ENCODE measurements at places on chromosomes 6 and 20.
A peak's percentile ranks its signal among the peaks of the same experiment; 100 is the strongest.

GRCh38 chr6:130453230-130453629, 87.4 kb downstream of the TMEM200A start:
- no peak for DNase-seq

GRCh38 chr20:14288341-14289330, 48.8 kb downstream of the FLRT3 start:
- no peak for DNase-seq

- DNase-seq, result no peak
Observed at GRCh38 chr6:169555971-169556617, 145.7 kb downstream of the WDR27 start.

- no peak for DNase-seq
Observed at GRCh38 chr6:5634525-5634924, 372.2 kb downstream of the NRN1 start.

DNA sequence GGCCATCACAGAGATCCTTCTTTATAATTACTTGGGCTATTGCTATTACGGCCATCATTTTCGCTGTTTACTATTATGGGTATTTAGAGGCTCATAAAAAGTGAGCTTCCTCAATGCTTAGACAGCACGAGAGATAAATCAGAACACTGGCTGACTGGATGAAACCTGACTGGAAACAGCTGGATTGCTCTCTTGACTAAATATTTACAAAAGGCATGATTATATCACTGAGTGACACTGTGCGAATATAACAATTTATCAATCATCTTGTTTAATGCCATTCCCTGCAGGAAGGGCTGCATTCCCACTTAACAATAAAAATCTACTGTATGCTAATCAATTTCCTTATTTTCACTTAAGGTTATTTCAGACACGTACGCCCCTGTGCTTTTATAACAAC, 260.1 kb upstream of the ARID1B start:
- no peak for DNase-seq

DNA sequence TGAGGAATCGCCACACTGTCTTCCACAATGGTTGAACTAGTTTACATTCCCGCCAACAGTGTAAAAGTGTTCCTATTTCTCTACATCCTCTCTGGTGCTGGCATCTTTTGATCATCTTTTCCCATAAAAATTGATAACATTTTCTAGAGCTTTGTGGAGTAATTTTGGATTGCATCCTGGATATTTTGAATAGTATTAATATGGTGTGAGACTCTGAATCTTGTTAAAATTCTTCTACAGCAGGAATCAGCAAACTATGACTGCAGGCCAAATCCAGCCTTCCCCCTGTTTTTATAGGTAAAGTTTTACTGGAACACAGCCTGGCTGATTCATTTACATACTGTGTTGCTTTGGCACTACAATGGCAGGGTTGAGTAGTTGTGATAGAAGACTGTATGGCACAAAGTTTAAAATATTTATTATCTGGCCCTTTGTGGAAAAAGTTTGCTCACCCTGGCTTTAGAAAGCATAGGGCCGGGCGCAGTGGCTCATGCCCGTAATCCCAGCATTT, 15.0 kb upstream of the RNF8 start:
- no peak for DNase-seq

- DNase-seq, result no peak
Observed at GRCh38 chr6:156058356-156058755, 602.7 kb upstream of the NOX3 start.

DNA sequence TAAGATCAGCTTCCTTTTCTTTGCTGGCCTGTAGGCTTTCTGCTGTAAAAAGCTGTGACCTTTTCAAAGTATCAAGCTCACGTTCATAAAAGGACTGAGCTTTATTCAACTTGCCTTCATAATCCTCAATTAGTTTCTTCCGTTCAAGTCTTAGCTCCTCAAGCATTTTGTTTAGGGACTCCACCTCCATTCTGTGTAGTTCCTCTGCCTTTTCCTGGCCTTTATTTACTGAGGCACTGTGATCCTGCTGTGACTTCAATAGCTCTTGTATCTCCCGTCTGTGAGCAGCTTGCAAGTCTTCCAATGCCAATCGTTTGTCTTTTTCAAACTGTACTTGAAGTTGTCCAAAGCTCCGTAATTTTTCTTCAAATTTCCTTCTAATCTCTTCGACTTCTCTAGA, 54.4 kb downstream of the FAM184A start:
- no peak for DNase-seq

- no peak for DNase-seq
Observed at GRCh38 chr6:169986848-169987498, 235.6 kb downstream of the ERMARD start.

- DNase-seq, result no peak
Observed at GRCh38 chr6:141199074-141199473, 933.7 kb upstream of the GJE1 start.

- no peak for DNase-seq
Observed at GRCh38 chr6:142925575-142926110, 19.3 kb downstream of the HIVEP2 start.

- no peak for DNase-seq
Observed at GRCh38 chr6:133428295-133428694, 187.1 kb downstream of the EYA4 start.

- no peak for DNase-seq
Observed at GRCh38 chr6:159760602-159761057, 1.2 kb upstream of the ACAT2 start.

DNA sequence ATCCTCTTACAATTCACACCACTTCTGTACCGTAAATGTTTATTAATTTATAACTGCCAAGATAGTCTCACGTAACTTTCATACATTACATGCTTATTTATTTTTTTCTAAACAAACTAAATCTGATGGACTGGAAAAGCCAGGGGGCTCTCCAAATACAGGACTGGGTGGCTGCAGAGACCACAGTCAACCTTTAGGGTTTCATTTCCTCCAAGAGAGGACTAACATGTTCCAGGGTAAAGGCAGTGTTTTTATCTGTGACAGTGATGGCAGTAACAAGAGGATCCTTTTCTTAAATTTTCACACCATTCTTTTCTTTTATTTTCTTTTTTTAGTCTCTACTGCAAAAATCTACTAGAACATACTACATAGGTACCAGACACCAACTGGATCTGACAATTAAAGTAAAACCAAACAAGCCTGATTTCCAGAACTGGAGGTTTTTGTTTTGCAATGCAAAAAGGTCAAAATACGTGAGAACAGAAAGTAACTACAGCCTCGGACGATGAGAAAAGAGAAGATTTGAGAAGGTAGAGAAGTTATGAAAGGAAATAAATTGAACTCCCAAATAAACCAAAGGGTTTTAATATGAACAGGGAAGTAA, 1.2 kb downstream of the LMBRD1 start:
- no peak for DNase-seq

- DNase-seq, result no peak
Observed at GRCh38 chr6:156169371-156169770, 607.8 kb upstream of the ARID1B start.

DNA sequence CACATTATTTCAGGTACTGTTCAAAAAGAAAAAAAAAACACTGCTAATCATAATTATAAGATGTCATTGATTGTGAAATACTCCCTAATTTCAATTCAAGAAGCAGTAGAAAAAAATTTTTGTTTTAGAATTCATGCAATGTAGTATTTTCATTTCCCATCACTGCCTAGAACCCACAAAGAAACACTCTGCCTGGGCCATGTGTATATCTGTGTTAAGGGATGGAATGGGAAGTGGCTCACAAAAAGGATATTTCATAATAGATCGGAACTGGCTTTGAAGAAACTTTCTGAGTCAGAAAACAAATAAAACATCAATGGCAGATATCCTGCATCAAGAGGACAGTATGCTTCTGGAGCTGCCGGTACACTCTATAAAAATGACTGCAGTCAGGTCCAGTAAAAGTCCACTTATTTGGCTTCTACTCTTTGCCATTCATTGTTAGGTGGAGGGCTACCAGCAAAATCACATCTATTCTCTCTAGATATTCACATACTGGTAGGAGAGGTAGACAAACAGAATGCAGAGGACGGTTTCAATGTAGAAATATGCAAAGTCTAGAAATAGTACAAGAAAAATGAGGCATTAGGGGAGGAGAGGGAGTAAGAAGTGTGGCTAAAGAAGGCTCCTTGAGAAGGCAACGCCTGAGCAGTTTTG, 135.0 kb upstream of the TNFAIP3 start:
- no peak for DNase-seq

GRCh38 chr6:151254451-151255081, 14.8 kb downstream of the AKAP12 start:
- DNase-seq, result no peak

GRCh38 chr6:44166591-44167184, 8.1 kb downstream of the CAPN11 start:
- no peak for DNase-seq

GRCh38 chr6:9628819-9629218, 786.1 kb downstream of the TFAP2A start:
- no peak for DNase-seq

- DNase-seq, result no peak
Observed at GRCh38 chr20:35063168-35063567, 29.4 kb downstream of the TRPC4AP start.

- no peak for DNase-seq
Observed at GRCh38 chr6:17902974-17903373, 84.5 kb downstream of the KIF13A start.

GRCh38 chr6:106334646-106335448, 9.3 kb upstream of the ATG5 start:
- DNase-seq, result peak; percentile 39

- no peak for DNase-seq
Observed at GRCh38 chr6:142376800-142377496, 75.1 kb downstream of the ADGRG6 start.

- no peak for DNase-seq
Observed at GRCh38 chr20:6060213-6060612, 6.4 kb upstream of the LRRN4 start.

DNA sequence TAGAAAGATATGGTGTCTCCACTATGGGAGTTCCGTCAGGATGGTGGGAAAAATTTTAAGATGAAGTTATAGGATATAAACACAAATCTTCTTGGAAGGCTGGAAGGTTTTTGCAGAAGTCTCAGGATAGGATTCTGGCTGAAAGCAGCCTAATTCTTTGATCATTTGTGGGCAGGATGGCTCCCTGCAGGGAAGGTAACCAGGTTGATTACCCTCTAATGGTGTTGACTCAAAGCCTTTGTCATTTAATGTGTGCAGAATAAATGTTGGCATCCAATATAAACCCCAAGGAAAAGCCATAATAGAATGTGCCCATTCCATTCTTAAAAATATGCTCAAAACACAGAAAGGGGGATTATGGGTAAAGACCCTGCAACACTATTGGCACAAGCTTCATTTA, 204.3 kb downstream of the EPM2A start:
- DNase-seq, result no peak

DNA sequence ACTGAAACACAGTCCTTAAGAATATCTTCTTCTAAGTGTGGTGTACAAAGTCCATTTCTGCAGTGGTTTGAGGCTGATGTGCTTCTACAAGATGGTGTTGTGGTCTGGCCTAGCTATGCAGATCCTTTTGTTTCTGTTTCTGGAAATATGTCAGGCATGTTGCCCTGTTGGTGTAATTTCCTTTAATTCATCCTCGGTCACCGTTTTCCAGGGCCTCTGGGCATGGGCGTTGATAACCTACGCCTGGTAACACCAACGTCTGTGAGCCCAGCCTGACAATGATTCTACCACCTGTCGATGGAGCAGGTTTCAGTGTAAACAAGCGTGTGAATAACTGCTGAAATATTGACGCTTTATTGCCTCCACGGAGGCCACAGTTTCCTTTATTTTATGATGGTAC, 33.3 kb upstream of the AFDN start:
- no peak for DNase-seq

DNA sequence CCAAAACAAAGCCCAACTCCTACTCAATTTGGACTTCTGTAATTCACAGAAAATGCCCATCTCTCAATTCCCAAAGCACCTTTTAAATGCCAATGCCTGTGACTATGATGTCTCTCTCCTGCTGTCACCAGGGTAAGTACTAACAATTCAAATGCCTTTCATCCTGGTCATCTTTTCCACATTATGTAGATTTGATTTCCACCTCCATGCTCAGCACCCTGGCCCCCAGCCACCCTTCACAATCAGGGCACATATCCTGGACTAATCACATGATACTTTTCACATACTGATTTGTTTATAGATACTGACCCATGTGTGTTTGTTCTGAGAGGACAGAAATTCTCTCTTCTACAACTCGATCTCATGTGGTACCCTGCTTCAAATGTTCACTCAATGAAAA, 236.3 kb downstream of the PTPRK start:
- no peak for DNase-seq

- DNase-seq, result no peak
Observed at GRCh38 chr20:11045412-11046175, 371.8 kb upstream of the JAG1 start.

DNA sequence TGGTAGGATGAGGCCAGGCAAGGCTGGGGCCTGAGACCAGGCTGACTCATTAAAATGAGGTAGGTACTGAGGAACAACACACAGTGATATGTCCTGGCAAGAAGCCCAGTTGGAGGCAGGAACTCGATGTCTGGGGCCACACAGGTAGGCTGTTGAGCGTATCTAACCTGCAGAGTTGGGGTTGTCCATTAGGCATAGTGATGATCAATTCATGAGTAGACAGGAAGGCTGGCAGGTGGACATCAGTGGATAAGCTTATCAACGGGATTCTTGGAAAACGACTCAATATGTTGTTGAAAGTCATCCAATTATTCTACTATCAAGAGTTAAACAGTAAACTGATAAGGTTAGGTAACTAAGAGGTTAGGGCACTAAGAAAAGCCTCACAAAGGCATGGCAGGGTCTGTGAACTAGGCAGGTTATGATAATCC, 193.2 kb upstream of the COL21A1 start:
- no peak for DNase-seq

GRCh38 chr6:44234101-44235025, 11.0 kb downstream of the SLC29A1 start:
- no peak for DNase-seq

GRCh38 chr6:137241481-137242038, 22.4 kb upstream of the IFNGR1 start:
- DNase-seq, result no peak

- DNase-seq, result no peak
Observed at GRCh38 chr6:84263557-84263956, 36.1 kb upstream of the CEP162 start.

DNA sequence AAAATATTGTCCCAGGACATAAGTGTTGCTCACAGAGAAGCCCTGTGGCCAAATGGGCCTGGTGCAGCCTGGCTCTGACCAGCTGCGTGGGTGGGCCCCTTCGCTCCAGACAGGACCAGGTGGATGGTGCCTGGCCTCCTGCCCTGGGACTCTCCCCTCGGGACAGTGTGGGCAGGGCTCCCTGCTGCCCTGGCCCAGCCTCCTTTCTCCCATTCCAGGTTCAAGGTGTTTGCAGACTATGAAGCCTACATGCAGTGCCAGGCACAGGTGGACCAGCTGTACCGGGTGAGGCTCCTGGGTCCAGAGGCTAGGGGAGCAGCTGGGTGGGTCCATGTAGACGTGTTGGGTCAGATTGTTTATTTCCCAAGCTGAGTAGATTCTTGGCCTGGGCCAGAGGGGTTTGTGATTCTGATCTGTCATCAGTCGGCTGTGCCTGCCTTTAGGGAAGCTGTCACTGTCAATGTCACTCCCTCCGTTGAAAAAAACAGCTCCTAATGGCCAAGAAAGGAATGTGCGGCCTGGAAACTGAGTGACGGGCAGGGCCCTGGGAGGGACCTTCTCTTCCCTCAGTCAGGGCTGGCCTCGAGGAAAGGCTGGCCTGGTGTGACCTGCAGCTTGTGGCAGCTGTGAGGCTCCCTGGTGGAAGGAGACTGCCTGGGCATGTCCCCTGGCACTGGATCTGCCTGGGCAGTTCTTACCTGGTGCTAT, 47.7 kb downstream of the PYGB start:
- DNase-seq, result no peak

GRCh38 chr6:112038268-112038667, 15.6 kb upstream of the CCN6 start:
- no peak for DNase-seq
